ENCODE measurements at places on chromosomes 5 and 9.

GRCh38 chr5:117135851-117136250 is 561.2 kb upstream of the SEMA6A start:
- DNase-seq, result no peak

- no peak for DNase-seq
These were observed 1.4 kb upstream of the PTTG1 start for GRCh38 chr5:160420331-160420610.

GRCh38 chr9:71249729-71250317 is 128.4 kb upstream of the TRPM3 start:
- no peak for DNase-seq

- no peak for DNase-seq
These were observed 451.1 kb downstream of the BRINP1 start for GRCh38 chr9:118918180-118918579.

DNA sequence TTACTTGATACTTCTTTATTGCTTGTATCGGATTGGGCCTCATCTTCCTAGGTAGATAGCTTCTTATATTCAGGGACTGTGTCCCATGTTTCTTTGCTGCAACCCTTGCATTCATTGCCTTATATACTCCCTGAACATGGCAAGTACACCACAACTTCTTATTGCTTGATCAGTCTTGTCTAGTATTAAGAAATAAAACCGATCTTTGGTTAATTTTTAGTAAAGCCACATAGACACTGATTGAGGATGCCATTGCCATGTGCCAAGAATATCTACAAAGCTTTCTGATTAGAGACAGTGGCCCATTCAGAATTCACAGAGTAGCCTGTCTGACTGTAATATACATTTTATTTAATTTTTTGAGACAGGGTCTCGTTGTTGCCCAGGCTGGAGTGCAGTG is 34.7 kb upstream of the ANKRD55 start:
- no peak for DNase-seq

DNA sequence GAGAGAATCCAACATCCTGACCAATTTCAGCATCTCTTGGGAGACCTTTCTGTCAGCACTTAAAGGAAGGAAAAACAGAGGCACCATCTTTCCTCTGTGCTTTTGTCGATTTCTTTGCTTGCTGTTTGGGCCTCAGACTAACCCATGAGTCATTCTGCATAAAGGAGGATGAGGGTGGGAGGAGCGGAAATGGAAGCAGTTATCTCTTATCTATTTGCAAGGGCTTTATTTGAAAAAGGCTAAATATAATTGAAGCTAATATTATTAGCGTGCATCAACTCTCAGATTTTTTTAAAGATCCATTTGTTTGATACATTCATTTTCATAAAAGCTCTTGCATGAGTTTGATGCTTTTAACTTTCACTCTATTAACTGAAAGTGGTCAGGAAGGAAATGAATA is 72.9 kb downstream of the ZNF622 start:
- no peak for DNase-seq

DNA sequence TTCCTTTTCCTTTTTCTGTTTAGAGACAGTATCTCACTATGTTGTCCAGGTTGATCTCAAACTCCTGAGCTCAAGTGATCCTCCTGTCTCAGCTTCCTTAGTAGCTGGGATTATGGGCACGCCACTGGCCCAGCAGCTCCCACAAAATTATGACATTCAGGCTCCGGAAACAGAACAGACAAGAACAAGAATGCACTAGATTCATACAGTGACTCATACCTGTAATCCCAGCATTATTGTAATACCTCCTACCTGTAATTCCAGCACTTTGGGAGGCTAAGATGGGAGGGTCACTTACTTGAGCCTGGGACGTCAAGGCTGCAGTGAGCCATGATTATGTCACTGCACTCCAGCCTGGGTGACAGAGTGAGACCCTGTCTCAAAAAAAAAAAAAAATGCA is 26.7 kb upstream of the B4GALT1 start:
- no peak for DNase-seq

DNA sequence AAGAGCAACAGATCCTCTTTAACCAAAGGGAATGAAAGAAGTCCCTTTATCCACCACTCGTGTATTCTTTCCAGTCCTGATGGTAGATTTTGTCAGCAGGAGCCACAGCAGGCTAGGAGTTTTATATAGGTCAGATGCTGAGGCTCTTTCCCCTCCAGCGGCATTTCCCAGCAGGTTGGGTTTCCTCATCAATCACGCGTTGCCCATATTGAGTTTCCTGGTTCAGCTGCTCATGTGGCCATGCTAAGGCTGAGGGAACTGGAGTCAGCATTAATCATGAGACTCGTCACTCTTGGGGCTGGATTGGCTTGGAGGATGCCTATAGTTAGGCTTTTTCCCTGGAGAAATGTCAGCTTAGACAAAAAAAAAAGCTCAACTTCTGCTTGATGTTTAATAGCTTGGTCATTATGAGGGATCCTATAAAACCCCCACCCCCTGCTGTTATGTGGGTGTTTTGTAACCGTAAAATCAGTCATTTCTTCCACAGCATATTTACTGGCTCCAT is 193.4 kb upstream of the GAS1 start:
- no peak for DNase-seq

- DNase-seq, result no peak
These were observed 134.0 kb upstream of the EGFLAM start for GRCh38 chr5:38124321-38124720.

DNA sequence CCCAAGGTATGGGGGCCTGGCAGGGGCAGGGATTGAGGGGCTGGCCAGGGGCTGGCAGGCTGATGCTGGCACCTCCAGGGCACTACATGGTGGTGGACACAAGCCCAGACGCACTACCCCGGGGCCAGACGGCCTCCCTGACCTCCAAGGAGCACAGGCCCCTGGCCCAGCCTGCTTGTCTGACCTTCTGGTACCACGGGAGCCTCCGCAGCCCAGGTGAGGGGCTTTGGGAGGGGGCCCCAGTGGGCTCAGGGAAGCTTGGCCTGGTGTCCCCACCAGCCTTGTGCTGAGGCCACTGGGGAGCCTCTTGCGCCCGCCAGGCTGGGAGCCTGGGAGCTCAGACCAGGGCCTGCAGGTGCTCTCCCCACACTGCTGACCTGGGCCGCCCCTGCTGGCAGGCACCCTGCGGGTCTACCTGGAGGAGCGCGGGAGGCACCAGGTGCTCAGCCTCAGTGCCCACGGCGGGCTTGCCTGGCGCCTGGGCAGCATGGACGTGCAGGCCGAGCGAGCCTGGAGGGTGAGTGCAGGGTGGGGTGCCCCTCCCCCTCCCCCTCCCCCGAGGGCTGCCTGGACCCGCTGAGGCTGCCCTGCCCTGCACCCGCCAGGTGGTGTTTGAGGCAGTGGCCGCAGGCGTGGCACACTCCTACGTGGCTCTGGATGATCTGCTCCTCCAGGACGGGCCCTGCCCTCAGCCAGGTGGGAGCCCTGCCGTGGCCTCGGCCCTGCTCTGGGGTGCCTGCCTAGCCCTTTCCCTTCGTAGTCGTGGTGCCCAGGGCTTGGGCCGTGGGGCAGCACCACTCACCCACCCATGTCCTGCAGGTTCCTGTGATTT is 5.7 kb downstream of the MAMDC4 start:
- DNase-seq, result no peak

DNA sequence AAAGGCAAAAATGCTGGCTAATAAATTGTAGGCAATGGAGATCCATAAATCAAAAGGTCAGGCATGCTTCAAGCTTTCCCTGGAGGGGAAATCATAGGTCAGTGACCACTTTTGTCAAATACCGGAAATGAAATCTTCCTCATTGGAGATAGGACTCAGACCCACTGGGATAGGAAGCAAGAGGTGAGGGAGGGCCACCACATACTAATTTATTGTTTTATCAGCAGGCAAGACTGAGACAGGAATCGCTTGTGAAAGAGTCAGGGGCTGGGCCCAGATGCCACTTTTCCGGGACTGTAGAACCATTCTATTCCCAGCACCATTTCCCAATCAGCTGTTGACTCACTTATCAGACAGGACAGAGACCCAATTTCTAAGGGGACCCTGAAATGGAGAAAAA is 256.3 kb upstream of the TRIM32 start:
- DNase-seq, result no peak

GRCh38 chr5:25025831-25026230 is 381.1 kb upstream of the CDH10 start:
- DNase-seq, result no peak
